CD4-positive, alpha-beta T cell (primary cell): ENCODE measurements at places on chromosomes 2 and 18.

DNA sequence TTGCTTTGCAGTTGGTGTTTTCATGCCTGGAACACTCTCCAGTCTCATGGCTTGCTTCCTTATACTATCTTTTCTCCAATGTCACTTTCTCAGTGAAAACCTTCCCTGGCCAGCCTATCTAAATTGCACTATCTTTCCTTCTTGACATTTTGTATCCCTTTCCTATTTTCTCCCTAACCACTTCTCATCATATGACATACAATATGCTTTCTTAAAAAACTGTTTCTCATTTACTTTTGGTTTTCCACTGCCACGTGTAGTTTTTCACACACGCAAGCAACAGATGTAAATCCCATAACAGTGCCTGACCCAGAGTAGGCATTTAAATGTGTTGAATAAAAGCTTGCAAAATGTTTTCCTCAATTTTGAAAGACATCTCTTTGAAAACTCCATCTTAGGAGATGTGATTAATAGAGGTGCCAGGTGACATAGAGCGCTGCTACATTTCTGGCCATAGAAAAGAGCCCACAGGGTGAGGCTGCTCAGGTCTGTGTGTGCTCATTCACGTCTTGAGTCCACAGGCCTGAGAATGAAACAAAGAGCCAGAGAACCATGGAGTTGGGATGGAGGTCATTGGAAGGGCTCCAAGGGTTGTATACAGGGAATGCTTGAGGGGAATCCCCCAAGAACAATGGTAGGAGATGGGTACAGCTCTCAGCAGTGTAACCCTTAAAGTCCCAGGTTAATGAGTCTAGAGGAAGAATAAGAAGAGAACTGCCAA is 12.7 kb downstream of the ZNF24 start:
- DNase-seq, result no peak

GRCh38 chr2:108980076-108980475 is 8.9 kb downstream of the EDAR start:
- DNase-seq, result no peak

DNA sequence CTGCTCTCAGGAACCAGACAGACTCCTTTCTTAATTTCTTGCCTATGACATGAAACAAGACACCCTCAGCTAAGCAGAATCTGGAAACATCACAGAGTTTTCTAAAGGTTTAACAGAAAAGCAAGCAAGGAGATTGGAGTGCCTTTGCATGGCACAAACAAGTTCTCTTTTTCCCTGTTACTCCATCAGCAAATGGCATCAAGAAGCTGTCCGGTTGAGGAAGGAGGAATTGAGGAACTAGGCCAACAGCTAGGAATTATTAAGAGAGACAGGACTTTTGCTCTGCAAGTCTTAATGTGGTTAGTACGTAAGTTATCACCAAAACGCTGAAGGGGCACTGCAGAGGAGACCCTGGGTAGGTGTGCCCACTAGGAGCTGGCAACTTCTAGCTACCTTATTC is 53.2 kb downstream of the NEB start:
- DNase-seq, result no peak

- no peak for DNase-seq
Measured at GRCh38 chr18:27899893-27900292, 277.0 kb downstream of the CDH2 start.

- DNase-seq, result no peak
Measured at GRCh38 chr2:48424866-48425265, 105.1 kb upstream of the STON1 start.

- no peak for DNase-seq
Measured at GRCh38 chr2:222212571-222212970, 86.2 kb downstream of the PAX3 start.

DNA sequence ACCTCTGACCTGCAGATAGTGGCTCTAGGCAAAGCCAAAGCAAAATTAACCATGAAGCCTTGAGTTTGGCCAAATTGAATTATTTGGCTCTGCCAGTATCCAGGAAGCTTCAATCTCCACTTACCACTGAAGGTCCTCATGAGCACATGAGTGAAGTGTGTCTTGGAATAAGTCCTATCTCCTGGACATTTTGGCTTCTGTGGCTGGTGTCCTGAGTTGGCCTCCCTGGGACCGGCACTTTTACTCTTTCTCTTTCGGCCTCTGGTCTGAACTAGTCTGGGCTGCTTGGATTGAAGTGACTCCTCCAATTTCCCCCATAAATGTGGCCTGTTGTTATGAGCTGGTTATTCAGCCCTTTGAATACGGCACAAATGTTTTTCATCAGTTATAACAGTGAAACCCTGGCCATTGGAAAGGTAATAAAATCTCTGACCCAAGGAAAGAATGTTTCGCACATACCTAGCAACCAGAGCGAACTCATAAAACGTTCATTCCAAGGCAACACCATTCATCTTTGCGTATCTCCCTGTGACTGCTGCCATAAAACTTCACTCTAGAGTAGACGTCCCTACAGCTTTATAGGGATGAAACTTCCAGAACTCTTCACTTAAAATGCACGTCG is 216.4 kb downstream of the LPIN1 start:
- no peak for DNase-seq

DNA sequence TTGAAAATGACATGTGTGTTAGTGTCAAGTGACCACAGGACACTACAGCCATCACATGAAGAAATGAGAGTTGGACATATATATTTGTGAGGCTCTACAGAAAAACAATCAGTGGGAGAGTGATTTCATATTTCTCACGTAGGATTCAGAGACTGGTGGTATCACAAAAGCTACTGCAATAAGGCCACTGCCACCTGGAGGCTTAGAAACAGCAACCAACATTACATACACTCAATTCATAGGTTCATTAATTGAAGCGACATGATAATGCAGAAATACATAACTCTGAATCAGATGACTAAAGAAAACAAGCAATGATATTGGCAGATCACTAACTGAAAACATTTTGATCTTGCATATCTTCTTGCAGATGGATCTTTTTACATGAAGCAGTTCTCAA is 248.1 kb upstream of the KLHL14 start:
- no peak for DNase-seq

DNA sequence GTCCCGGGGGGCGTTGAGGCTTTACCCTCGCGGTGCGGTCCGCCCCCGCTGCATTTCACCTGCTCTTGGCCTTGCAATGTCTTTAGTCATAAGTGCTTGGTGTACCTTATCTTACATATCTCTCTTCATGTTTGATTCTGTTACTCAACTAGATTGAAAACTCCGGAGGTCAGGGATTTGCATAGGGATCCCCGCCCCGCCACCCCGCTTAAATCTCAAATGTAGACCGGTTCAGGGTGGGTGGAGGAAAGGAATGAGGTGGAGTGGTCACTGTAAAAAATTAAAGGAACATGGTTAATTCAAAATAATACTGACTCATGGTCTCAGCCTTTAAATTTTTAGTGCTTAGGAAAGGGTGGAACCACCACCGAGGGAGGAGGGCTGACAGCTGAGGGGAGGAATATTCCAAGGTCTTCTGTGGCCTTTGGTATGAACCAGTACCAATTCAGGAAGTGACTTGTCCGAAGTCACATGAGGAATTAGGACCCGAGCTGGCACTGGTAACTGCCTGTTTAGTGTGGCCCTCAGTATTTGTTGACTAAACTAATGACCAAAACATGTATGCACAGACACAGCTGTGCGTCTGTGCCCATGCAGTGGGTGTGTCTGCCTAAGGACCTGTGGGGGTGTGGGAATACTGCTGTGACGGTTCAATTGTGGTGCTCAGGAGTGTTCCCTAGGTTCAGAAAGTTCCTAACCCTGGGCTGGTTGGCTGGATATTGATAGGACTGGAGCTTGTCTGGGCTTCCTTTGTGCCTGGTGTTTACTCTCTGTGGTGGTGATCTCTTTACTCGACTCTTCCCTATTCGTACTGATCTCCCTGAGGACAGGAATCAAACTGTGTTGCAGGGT is 1.0 kb downstream of the PLEKHB2 start:
- no peak for DNase-seq

DNA sequence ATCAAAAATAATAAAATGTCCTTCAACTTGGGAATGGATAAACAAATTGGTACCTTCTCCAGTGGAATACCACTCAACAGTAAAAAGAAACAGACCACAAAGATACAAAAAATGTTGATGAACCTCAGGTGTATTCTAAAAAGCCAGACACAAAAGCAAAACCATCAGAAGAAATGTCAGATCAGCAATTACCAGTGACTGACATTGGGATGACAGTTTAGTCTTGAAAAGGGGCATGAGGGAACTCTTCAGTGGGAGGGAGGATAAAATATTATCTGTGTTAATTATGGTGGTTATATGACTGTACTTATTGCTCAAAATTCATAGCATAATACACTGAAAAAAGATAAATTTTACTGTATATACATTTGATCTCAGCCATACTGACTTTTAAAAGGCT is 473.0 kb downstream of the TMX3 start:
- no peak for DNase-seq

- DNase-seq, result no peak
Measured at GRCh38 chr2:191036363-191036762, 22.4 kb upstream of the STAT1 start.

DNA sequence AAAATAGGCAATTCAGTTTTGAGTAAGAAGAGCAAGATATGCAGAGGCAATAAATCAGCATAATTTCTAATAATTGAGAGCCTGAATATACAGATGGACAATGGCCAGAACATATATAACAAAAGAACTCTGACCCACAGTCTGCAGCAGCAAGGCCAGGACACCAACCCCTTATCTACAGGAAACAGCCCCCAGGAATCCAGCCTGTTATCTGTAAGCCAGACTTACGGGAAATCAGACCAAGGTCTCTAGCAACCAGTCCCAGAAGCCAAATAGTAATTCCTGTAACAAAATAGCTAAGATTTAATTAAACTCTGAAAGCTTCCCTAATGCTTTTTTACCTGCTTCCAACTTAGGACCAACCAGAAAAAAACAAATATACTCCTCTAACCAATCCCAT is 434.5 kb upstream of the GYPC start:
- DNase-seq, result no peak

DNA sequence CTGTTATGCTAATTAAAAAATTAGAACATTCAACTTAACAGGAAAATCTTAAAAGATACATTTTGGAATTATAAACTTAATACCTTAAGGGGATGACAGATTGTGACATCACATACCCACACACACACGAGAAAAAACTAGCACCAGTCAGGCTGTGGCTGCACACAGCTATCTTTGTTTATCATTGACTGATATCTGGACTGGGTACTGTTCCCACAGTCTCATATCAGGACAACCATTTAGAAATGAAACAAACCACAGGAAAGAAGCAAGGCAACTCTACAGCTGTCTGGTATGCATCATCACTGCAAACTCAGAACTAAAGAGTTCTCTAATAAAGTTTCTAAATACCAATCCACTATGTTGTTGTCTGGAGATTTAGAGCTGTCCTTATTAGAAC is 210.9 kb upstream of the SMAD7 start:
- DNase-seq, result no peak

DNA sequence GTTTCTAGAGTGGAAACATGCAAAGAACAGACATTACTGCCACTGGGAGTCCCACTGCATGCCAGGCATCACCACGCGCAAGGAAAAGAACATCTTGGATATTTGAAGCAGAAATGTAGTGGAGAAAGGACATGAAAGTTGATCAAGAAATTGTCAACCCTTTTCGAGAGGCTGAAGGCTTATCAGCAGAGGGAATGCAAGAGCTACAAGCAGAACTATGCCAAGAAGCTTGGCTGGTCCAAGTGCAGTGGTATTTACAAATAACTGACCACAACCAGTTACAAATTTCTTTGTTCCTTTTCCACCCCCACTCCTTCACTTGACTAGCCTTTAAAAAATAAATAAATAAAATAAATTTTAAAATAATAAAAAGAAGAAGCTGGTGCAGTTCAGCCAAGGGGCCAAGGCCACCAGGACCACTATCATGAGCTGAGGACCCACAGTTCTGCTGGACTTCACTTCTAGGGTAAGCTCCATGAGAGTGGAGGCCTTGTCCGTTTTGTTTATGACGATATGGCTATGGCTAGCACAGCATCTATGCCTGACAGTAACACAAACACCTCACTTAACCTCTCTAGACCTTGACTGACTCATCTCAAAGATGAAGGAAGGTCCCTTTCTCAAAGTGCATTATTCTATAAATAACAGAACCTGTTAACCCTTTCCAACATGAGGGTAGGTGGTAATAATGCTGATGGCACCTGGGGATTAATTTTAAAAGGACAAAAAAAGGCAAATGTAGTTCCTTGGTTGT is 20.9 kb downstream of the MARCHF4 start:
- no peak for DNase-seq

- no peak for DNase-seq
Measured at GRCh38 chr2:68317971-68318913, 1.5 kb downstream of the CNRIP1 start.

DNA sequence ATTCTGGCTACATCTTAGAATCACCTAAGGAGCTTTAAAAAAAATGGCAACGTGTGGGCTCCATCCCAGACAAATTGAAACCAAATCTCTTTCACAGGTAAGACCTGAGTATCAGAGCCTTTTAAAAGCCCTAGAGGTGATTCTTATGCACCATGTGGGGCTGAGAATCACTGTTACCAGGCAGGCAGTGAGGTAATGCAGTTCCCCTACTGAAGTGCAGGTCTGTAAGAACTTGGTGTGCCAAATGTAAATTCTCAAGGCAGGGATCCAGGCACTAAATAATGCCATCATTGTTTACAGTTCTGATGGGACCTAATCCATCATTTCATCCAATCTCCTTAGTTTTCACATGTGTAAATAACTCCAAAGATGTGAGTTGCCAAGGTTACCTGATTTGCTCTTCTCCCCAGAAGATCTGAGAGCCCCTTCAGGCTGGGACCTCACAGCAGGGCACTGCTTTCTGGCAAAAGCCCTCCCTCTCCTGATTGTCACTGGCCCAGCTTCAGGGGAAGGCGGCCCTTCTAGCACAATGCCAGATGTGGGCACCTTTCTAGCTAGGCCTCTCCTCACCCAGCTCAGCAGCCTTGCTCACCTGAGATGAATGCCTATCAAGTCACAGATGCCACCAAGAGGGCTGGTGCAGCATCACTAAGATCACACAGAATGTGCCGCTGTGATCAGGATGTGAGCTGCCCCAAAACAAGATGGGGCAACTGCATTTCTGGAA is 73.6 kb upstream of the RGPD5 start:
- no peak for DNase-seq

DNA sequence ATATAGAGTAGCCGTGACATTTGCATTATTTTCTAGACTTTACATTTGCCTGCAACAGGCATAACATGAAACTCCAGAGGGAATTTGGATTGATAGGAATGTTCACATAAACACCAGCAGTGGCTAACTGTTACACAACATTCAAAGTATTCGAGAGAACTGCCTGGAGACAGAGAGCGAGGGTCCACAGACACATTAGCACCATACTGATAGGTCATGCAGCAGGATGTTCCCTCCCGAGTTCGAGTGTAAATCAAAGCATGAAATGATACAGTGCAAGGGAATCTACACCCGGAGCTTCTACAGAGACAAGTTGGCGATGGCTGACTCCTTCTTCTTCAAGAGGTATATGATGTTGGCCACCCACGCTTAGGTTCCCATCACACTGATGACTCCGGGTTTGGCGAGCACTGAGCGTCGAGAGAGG is 89.5 kb downstream of the COL6A3 start:
- no peak for DNase-seq

GRCh38 chr2:27582695-27583389 is at the start of gene ZNF512:
Gene ZNF512, plus strand, starts transcription at chr2:27583042. Its CDS starts 71 bp downstream, at chr2:27583113.
- peak; percentile 72 for DNase-seq

GRCh38 chr18:23812546-23813440 is 123.5 kb downstream of the LAMA3 start:
- DNase-seq, result no peak
